GM19239 (cell line): ENCODE measurements at places on chromosomes 2 and 18.

DNA sequence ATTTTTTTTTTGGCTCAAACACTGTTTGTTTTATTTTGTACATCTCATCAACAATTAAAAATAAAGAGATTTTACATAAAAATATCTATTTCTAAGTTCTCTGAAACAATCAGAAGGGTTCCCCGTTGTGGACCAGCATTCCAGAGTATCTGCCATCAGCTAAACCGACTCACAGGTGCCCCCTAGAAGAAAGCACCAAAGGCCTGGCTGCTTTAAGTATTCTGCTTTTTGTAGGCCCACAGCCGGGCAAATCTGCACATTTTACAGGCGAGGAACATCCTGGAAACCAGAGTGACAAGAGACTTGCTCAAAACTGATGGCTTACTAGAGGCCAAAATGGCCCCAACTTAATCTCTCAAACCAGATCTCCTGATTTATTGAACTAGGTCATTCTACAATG, 82.2 kb upstream of the SETBP1 start:
- no peak for DNase-seq

DNA sequence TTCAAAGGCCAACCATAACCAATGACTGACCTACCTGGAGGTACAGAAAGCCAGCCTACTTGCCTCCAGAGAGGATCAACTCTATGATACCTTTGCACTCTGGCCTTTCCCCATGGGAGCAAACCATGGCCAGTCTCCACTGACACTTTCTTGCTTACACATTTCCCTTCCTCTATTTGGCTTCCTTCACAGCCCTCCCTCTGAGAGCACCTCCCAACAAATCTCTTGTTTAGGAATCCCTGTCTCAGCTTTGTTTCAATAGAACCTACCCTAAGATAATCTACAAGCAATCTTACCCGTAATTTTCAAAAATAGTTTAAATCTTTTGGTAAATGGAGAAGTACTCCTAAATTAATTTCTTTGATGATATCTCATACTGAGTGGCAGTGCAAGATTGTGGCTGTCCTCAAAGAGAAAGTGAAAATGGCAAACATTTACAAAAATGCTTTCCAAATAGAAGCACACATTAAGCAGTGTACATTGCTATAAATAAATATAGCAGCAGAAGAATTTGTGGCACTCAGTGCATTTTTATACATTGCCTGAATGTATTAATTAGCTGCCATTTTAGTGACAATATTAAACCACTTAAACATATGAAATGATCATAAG, 140.6 kb downstream of the CCDC148 start:
- DNase-seq, result no peak

GRCh38 chr18:70151614-70152013, 53.9 kb downstream of the RTTN start:
- DNase-seq, result no peak

DNA sequence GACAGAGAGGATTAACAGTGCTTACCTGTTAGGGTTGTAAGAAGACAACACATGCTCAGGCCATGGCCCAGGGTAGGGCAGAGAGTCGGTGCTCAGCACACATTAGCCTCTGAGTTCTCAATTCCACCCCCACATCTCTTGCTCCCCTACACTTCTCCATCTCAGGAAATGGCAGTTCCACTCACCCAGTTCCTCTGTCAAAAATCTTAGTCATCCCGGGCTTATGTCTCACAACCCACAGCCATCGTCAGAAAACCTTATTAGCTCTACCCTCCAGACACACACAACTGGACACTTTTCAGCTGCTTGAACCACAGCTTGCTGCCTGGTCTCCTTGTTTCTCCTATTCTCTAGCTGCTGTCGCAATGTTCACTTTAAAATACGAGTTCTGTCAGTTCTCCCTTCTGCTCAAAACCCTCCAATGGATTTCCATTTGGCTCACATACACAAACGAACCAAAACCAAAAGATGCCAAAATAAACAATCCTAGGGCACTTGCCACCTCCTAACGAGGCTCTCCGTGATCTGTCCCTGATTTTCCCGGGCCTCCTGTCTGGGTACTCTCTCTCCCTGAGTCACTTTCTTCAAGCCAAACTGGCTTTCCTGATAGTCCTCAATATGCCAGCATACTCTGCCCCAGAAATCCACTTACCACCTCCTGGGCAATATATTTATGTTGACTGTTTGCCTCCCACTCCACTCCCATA, 89.7 kb downstream of the KCTD1 start:
- no peak for DNase-seq

DNA sequence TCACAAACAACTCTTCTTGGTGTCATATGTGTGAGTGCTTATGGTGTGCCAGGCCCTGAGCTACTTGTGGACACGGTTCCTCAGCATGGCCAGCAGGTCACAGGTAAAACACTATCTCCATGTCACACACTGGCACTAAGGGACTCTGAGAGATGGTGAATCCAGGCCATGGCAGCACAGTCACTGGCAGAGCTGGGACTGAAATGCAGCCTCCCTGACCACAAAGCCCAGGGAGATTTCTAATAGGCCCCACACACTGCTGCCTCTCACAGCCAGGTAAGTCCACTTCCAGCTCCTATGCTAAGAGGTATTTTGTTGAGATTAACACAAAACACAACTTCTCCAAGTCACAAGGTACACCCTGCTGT, 92.0 kb downstream of the ACTR2 start:
- no peak for DNase-seq

GRCh38 chr2:3146772-3147650, 230.6 kb downstream of the EIPR1 start:
- DNase-seq, result no peak

- DNase-seq, result no peak
Observed at GRCh38 chr2:101002562-101003277, 631 bp downstream of the RPL31 start.

DNA sequence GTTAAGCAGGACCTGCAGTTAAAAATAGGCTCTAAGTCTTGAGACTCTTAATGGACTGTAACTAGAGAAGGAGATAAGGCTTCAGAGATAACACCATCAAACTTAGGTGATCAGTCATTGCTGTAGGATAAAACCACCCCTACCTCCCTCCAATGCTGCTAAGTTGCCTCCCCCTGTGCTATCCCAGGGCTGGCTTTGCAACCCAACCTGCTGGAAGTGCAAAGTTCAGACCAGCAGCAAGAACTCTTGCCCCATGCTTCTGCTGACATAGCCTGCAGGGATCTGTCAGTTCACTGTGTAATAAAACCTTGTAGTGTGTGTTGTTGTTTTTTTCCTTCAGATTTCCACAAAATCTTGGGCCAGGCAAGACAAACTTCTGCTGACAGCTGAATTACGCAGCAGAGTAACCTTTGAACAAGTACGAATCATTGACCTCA, 57.4 kb upstream of the EPB41L3 start:
- DNase-seq, result no peak

- no peak for DNase-seq
Observed at GRCh38 chr2:232336241-232336736, 42.3 kb upstream of the ALPP start.

DNA sequence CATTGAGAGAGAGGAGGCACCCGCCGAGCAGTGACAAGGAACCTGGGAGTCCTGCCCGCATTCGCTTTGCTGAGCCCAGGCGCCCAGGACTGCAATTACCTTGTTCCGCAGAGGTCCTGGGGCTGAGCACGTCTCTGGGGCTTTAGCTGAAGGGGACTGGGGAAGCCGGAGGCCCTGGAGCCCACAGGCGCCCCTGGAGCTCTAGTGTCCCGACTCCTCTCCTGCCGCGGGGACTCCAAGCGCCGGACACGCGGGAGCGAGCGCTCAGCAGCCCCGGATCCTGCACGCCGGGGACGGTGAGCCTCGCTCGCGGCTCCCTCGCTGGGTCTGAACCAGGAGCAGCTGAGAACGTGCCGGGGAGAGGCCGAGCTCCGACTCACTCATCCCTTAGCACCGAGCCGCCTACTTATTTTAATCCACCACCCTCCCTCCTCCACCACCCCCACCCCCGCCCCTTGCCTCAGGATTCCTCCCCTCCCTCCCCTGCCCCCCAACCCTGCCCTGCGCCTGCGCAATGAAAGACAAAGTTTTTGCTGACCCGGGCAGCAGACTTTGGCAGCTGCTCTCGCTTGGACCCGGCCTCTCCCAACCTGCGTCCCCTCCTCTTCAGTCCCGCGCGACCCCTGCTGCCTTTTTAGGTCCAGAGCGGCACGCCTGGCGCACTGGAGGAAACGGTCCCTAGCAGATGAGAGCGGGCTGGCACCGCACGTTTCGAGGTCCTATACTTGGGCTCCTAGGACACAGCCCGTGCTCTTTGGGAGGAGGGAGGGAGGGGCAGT, at the start of gene OSR1:
OSR1 (minus strand) TSS at position 382 of the 779 bp plus-strand sequence. CDS start 4,818 bp downstream, outside the sequence.
- DNase-seq, result no peak

DNA sequence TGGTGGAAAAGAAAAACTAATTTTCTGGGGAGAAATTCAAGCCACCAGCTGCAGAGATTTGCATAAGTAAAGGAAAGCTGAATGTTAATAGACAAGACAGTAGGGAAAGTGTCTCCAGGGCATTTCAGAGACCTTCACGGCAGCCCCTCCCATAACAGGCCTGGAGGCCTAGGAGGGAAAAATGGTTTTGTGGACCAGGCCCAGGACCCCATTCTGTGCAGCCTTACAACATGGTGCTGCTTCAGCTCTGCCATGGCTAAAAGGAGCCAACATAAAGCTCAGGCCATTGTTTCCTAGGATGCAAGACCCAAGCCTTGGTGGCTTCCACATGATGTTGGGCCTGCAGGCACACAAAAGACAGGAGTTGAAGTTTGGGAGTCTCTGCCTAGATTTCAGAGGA, 697.1 kb downstream of the SOCS6 start:
- DNase-seq, result no peak

DNA sequence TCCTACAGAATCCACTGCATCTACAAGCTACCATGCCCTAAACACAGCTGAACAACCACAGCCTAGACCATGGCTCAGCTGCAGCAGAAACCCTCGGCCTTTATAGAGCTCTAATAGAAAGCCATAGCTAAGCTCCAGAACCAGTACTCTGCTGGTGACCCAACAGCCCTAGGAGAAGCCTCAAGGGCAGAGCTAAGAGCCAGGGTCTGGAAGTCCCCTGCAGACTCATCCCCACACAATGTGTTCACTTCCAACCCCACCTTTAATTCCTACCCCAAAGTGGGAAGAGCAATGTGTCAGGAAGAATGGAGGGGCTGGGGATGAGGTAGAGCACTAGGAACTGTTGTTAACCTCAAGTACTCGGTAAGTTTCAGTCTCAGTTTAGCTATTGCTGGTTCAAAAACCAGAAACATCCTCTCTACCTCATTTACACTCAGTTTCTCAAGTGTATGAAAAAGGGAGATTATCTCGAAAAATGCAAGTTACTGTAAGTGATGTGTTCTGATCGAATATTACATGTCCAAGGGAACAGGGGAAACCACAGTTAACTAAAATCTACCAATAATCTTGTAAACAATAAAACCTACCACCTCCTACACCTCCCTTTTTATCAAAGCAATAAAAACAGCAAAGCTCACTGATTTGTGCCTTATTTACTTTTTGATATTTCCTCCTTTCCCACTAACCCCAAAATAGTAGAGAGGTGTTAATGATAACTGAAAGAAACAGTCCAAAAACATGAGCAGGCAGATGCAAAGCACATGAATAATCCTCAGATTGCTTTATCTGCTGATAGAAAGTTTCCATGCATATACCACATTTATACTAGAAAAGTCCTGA, 36.2 kb downstream of the THADA start:
- no peak for DNase-seq

DNA sequence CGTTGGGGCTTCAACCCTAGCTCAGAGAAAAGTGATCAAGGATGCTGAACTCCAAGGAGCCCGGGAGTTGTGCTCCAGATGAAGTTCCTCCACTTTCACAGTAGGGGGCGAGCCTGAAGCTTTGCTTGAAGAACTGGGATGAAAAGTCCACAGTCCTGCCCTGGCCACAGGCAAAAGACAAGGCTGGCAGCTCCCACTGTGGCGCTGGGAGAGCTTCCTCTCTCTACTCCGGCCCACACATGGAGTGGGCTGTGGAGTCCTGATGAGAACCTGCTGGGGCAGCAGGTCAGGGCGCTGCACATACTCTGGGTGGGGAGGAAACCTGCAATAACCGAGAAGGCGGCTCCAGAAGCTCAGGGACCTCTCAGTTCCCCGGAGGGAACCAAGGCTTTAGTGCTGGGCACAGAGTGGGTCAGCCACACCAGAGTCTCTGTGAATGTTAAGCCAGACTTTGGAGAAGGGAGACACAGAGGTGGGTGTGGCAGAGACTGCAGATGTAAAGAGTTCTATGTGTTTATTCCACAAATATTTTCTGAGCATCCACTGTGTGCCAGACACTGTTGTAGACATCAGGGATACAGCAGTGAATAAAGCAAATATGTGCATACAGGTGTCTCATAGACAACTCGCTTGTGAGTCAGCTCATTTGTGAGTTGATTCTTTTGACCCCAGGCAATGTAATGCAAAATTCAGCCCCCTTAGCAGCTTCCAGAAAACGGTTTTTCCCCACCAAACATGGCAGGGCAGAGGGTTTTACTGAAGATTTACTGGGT, 48.0 kb upstream of the MRPL33 start:
- DNase-seq, result peak; percentile 40

- DNase-seq, result no peak
Observed at GRCh38 chr2:132774189-132774588, 104.2 kb upstream of the LYPD1 start.

DNA sequence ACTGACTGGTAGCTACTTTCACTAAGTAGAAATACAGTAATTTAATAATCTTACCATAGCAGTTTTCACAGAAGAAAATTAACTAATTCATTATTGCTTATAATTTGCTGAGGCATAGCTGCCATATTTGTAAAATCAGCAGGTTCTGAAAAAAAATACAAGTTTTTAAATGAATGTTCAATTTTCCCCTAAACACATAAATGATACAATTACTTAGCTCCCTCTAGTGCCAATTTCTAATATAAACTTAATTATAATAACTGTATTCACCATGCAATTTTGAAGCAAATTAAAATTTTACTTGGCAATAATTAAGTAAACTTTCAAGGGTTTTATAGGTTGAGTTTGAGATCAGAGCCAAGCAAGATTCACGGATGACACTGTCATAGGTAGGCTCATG, 1321.6 kb upstream of the ACVR2A start:
- no peak for DNase-seq

- DNase-seq, result no peak
Observed at GRCh38 chr2:59083075-59083828, 842.1 kb upstream of the FANCL start.

DNA sequence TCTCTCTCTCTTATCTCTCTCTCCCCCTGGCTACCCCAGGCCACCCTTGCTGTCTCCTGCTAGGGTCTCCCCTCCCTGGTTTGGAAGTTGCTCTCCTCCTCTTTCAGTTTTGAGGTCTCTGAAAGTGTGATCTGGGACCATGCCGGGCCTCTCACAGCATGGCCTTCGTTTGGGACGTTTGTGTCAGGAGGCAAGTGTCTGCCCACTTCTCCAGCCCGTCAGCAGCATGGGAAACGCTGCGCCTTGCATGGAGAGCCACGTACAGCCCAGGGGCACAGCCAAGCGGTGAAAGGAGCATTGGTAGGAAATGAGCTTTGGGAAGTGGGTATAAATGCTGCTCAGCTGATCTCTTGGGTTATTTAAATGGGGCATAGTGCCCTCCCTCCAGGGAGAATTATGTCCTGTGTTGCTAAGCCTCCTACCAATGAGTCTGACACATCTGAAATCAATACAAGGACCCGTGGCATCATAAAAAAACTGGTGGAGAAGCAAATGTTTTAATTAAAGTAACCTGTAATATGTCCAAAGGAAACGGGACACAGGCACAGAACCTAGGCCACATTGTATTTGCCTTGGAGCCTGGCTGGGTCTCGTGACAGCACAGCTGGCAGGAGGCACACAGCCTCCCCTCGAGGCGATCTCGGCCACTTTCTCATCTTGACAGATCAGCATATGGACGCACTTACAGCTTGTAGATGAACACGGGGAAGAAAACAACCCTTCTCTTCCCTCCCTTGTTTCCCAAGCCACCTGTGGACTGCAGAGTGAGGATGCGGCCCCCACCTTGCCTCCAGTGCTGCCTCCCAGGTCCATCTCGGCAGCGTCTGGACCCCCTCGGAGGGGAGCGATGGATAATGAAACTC, 72.7 kb downstream of the SH3RF3 start:
- DNase-seq, result no peak
